ENCODE measurements at places on chromosomes 2 and 18.

DNA sequence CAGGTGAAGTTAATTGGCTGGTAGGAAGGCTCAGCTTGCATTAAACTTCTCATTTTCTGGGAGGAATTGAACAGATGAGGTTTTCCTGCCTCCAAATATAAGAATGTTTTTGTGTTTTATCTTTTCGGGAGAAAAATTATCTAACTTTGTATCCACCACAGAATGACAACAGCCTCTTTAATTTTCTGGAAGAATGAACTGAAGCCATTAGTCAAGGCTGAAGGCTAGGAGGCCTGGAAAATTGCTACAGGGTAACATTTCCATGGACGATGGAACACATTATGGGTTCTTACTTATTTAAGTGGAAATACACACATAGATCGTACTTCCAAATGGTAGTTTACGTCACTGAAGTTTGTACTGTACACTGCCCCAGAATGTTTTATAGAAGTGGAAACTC, 28.0 kb upstream of the ZNF236 start:
- DNase-seq: no peak

GRCh38 chr2:120598416-120598815, 137.3 kb upstream of the GLI2 start:
- no peak for DNase-seq

GRCh38 chr18:42287047-42287446, 332.0 kb downstream of the PIK3C3 start:
- no peak for DNase-seq

DNA sequence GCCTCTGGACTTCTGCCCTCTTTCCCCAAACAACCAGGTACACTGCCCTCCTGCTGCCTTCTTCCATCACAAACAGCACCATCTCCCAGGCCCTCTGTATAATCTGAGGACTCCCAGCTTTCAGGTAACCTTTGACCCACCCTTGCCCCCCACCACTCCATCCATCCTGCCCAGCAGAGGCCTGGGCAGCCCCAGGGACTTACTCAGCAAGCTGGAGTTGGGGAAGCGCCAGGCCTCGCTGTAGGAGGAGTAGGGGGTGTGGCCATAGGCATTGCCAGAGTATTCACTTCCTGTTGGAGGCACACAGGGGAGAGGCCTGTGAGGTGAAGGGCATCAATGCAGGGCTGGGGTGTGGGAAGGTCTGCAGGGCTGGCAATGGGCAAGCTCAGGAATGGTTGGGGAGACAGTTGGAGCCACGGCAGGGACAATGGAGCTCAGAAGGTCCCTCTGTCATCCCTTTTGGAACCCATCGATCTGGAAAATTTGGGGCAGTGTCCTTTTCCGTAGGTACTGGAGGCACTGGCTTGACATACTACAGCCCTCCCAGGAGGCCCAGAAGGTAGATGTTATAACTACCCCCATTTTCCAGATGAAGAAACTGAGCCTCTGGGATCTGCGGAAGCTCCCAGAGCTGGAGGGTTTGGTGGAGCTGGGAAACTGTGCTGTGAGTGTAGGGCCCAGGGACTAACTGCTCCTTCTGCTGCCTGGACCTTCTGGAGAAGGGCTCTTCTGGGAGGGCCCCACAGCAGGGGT, 46.3 kb downstream of the PSD4 start:
- DNase-seq: no peak

- DNase-seq: no peak
Measured at GRCh38 chr2:132401326-132401725, 15.3 kb upstream of the GPR39 start.

DNA sequence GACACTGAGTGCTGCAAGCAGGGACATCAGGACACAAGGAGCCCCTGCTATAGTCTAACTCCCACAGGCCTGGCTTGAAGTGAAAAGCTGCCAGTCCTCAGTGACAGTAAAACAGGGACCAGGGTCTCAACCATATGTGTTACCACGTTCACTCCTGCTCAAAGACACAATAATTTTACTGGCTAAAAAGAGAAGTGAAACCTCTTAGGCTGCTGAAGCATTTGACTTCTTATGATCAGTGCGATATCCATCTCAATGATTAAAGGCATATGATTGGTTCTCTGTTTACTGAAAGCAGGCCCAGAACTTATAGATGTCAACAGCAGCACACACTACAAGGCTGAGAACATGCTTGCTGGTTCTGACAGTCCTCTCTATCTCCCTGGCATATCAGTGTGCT, 129.8 kb upstream of the LMAN1 start:
- DNase-seq: no peak

- DNase-seq: no peak
Measured at GRCh38 chr2:208791257-208791656, 384.7 kb downstream of the PTH2R start.

DNA sequence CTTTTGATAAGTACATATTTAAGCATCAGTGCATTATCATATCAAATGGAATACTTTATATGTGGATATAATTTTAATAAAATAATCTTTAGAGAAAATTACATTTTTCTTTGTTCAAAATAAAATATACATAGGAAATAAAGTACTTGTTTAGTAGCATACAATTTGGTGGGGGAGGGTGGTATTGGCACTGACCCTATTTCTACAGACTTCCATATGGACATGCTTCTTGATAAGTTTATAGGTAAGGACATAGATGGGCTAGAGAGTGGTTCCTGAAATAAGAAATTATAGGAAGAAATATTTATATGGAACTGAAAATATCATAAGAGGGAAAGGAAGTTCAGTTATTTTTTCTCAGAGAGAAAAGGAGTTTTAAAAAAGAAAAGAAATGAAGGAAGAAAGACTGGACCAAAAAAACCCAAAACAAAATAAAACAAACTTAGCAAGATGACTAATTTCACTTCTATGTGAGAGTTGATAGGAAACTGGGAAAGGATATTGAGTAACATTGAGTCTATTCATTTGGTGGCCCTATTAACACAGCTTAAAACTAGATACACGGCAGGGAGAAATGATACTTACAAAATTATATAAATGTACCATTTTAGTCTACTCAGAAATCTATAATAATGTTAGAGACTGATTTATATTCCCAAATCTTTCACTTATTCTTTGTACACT, 505.9 kb downstream of the ERBB4 start:
- DNase-seq: peak; percentile 28

- DNase-seq: no peak
Measured at GRCh38 chr18:12517142-12517825, 109.6 kb downstream of the PRELID3A start.

DNA sequence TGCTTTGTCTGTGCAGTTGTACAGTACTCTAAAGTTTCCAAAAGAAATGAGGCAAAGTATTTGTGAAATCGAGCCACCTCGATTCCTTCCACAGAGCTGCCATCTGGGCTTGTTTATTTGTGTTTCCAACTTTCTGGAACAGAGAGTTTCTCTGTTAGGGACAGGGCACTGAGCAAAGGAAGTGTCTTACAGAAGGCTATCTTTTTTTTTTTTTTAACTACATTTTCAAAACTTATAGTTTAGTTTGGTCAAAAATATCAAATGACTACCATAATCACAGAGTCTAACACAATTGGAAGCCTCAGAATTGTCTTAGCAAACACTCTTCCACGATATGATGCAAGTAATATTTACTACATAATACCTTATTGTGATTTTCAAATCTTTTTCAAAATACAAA, 796 bp downstream of the RFTN2 start:
- no peak for DNase-seq

GRCh38 chr2:56416500-56417176, 232.8 kb downstream of the CCDC85A start:
- no peak for DNase-seq

DNA sequence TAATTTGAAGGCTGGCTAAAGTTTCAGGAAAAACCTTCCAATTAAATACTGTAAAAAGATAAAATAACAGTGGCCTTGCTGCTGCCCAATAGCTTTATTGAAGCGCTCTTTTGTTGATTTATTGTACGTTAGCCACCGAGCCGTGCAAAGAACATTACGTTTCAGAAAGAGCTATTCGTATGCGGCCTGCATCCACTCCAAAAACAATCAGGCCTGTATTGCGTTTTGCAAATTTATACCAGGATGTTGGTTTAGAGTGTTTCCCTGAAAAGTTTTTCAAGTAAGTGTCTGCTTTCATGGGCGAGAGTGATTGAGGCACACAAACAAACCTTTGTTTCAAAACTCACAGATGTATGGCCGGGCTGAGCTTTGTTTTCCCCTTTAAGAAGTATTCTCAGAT, 257.2 kb upstream of the SALL3 start:
- no peak for DNase-seq

DNA sequence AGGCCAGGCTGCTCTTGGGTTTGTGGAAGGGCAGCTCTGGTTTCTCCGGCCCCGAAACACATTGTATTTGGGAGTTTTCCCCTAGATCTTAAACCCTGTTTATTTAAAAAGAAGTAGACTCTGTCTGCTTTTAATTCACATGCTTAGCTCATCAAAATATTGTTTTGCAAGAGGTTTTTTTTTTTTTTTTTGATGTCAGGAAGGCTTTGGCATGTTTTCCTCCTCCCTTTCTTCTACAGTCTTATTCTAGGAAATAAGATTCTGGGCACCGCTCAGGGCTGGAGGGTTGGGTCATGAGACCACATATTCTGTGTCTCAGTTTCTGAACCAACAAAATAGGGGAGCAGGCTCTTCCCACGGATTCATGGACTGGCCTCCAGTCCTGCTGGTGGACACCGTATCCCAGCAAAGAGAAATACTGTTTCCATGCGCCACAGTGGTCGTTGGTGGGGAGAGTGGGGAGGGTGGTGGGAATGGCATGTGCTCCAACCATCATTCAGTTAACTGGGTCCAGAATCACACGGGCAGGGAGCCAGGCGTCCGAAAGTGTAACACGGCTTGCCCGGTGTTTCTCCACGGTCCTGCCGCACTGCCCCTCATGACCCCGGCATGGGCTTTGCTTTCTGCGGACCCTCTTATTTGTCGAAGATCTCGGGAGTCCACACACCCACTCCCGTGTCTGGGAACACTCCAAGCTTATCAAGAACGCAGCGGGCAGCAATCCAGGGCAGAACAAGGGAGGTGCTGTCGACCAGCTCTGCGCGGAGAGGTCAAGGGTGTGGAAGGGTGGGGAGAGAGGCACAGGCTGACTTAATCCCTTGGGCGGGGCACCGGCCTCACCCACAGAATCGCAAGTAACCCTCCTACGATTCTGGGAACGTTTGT, 176.7 kb downstream of the GLI2 start:
- peak; percentile 89 for DNase-seq

GRCh38 chr2:49259926-49260325, 105.6 kb upstream of the FSHR start:
- no peak for DNase-seq

GRCh38 chr2:207930747-207931146, 94.6 kb downstream of the PLEKHM3 start:
- no peak for DNase-seq

DNA sequence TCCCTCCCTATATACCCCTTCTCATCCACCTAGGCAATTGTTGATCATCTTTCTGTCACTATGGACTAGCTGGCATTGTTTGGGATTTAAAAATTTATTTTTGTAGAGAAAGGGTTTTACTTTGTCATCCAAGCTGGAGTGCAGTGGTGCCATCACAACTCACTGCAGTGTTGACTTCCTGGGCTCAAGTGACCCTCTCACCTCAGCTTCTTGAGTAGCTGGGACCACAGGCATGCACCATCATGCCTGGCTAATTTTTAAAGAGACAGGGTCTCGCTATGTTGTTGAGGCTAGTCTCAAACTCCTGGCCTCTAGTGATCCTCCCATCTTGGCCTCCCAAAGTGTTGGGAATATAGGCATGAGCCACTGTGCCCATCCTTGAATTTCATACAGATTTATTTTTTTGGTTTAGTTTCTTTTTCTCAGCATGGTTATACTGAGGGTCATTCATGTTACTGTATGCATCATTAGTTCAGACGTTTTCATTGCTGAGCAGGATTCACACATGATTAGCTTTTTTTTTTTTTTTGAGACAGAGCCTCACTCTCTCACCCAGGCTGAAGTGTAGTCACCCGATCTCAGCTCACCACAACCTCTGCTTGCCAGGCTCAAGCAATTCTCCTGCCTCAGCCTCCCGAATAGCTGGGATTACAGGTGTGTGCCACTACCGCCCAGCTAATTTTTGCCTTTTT, 8.6 kb upstream of the PCARE start:
- no peak for DNase-seq

DNA sequence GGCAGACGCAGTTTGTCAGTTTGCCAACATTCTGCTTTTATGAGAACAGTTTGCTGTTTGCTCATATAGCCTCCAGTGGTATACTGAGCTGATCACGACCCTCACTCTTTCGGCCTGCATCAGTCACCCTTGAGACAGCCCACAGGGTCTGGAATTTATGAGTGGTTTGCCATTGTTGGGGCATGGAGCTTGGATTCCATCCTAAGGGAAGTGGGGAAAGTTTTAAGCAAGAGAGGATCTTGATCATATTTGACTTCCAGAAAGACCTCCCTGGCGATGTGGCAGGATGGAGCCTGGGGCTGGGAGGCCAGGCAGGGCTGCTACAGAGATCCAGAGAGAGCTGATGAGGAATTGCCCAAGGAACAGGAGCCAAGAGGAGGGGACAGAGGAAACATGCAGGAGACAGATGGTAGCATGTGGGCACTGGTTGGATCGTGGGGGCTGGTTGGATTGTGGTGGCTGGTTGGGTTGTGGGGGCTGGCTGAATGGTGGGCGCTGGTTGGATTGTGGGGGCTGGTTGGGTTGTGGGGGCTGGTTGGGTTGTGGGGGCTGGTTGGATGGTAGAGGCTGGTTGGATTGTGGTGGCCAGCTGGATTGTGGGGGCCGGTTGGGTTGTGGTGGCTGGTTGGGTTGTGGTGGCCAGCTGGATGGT, 27.3 kb upstream of the GPR17 start:
- no peak for DNase-seq

GRCh38 chr2:144686518-144687215, 166.7 kb upstream of the ZEB2 start:
- DNase-seq: no peak

Data from retinal pigment epithelial cell (primary cell).